CD8-positive, alpha-beta memory T cell (primary cell): ENCODE measurements at places on chromosomes 2 and 18.

DNA sequence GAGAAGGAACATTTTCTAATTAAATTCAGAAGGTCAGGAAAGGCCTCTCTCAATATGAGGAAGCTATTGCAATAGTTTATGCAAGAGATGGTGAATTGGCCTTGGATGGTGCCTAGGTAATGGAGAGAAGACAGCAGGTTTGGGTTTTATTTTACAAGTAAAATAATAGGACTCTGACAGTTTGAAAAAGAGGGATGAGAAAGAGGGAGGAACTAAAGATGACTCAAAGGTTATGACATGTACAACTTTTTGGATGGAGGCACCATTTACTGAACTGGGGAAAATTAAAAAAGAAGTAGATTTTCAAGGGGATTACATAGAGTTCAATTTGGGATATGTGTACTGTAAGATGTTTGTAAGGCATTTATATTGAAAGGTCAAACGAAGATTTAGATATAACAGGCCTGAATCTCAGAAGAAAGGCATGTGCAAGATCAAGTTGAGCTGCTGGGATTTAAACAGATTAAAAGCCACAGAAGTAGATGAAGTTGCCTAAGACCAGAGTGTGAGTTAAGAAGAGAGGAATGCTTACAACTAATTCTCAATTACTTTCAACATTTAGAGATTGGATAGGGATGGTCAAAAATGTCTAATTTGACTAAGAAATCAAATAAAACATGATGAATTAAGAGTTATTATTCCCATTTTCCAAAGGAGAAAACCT is 12.3 kb upstream of the ASNSD1 start:
- DNase-seq: no peak

DNA sequence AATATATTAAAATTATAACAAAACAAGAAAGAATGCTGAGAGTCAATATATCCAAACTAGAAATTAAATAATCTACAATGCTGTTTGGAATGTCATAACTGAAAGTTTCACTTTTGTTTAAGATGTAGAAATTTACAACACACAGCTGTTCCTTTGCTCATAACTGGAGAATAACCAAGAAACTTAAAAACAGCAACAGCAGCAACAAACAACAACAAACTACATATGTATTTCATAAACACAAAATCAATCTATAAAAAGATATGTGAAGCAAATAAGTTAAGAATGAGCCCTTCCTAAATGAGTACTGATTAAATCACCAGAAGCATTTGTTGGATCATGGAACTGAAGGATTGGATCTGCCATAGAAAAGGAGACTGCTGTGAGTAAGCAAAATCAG is 456.5 kb upstream of the ZNF804A start:
- no peak for DNase-seq

GRCh38 chr2:95044601-95045000 is 19.1 kb downstream of the MAL start:
- DNase-seq: no peak

DNA sequence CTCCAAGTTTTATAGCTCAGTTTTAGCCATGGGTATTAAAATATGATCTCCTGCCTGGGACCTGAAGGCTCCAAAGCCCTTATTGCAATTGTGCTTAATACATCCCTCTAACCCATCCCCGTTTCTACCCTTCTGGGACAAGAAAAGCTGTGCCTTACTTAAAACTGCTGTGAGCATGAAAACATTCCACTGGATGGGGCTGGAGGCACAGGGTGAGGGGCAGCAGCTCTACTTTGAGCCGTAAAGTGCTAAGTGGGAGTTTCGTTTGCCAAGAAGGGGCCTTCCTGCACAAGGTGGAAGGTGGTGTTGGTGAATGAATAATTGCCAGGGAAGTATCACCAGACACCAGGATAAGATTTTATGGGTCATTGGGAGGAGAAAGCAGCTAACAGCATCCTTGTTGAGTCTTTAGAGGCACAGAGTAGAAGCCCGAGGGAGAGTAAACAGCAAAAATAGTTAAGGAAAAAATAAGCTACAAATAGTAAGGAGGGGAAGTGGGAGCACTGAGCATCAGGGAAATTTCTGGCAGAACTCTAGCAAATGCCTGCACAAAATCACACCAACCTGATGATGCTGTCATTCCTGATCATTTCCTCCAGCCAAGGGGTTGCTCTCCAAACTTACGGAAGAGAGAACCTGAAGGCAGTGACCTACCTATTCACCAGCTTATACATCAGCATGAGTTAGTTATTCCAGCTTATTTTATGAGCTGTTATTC is 218.4 kb downstream of the MREG start:
- DNase-seq: no peak

DNA sequence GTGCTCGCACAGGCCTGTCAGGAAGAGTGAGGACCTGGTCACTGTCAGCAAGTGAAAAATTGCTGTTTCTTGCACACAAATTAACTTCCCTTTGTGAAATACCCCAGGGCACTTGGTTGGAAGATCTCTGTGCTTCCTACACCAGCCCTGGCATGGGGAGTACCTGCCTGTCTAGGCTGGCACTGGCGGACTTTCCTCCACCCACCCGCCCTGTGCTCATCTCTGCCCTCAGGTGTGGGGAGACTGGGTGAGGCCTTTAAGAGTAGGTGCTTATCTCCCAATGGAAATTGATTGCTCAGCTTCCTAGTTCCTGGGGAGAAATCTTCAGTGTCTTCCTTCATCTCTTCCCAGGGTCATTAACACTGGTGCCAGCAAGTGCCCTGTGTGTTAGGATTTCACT is 42.1 kb downstream of the IMPA2 start:
- DNase-seq: no peak

DNA sequence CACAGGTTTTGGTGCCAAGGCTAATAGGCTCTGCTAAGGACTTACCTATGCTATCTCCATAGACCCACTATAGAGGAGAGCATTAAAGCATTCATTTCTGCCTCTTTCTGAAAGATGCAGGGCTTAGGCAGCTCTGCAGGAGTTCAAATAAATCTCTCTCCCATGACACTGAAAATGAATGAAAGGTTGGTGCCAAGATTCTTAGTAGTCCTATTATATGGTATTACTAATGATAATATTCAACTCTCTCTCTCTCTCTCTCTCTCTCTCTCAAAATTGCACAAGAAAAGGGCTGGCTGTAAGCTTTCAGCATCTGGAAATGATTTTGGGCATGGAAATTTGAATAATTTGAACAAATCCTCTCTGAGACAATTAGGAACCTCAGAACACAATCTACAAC is 433.7 kb downstream of the MBD2 start:
- no peak for DNase-seq

DNA sequence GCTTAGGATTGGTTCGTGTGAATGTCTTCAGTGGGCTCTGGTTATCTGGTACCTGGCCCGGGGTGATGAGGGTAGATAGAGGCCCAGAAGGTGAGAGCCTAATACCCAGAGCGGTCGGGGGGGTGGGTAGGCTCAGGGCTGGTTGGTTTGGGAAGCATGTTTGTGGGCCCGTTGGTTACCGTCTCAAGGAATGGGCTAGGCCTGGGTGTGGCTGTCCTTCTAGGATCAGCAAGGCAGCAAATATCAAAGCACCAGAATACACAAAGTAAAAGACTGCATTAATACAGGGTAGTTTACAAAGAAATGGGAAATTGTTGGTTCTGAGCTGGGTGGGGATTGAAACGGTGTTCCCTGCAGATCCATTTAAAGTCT is 6.0 kb upstream of the IL1R2 start:
- DNase-seq: no peak

- DNase-seq: no peak
Observed at GRCh38 chr18:36374262-36374661, 76.7 kb downstream of the FHOD3 start.

DNA sequence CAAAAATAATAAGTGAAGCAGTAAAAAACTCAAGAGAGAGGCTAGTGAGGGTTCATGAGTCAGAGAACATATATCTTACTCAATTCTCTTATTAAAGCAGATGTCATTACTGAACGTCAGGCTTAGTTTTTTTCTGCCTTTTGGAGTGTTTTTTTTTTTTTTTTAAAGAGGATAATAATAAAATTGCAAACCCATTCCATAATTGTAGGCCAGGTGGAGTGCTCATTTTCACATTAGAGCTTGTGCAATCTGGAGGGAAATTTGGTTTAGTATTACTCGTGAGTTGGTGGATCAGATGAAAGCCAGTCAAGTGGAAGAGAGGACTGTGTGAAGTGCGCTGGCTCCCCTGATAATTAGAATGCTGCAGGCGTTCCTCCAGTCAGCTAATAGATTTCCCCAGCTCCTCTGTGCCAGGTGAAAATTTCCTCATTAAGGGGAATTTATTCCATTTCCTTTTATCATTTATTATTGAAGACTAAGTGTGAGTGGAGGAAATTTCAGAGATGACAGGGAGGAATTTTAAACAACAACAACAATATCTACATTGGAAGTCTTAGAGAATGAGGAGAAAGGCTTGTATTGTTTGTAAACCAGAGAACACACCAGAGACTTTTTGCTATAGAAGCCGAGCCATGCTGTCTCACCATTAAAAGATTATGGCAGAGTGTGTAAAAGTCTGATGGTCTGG is 74.6 kb downstream of the CPS1 start:
- no peak for DNase-seq

DNA sequence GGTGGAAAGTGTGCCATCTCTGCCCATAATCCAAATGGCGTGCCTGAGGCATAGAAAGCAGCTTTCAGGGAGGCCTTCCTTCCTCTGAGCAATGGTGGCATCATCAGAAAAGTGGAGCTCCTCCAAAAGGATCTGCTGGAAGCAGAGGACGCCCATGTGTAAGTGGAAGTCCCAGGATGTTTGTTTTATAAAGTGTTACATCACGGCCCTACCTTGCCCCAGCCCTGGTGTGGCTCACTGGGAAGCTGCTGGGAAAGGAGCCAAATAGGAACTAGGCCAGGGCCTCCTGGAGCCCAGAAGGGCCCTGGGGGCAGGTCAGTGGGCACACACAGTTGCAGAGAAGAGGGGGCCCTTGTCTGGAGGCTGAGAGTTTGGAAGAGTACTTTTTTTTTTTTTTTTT is 4.2 kb upstream of the ODC1 start:
- no peak for DNase-seq

- DNase-seq: no peak
Observed at GRCh38 chr18:62939926-62940325, 224.6 kb downstream of the PHLPP1 start.

- no peak for DNase-seq
Observed at GRCh38 chr2:121104721-121105141, 180.3 kb downstream of the TFCP2L1 start.

- DNase-seq: no peak
Observed at GRCh38 chr18:23861805-23862470, 152.6 kb upstream of the TTC39C start.

- no peak for DNase-seq
Observed at GRCh38 chr2:233844064-233844807, 10.1 kb downstream of the HJURP start.

GRCh38 chr18:10923551-10924070 is 225.8 kb downstream of the PIEZO2 start:
- DNase-seq: no peak

DNA sequence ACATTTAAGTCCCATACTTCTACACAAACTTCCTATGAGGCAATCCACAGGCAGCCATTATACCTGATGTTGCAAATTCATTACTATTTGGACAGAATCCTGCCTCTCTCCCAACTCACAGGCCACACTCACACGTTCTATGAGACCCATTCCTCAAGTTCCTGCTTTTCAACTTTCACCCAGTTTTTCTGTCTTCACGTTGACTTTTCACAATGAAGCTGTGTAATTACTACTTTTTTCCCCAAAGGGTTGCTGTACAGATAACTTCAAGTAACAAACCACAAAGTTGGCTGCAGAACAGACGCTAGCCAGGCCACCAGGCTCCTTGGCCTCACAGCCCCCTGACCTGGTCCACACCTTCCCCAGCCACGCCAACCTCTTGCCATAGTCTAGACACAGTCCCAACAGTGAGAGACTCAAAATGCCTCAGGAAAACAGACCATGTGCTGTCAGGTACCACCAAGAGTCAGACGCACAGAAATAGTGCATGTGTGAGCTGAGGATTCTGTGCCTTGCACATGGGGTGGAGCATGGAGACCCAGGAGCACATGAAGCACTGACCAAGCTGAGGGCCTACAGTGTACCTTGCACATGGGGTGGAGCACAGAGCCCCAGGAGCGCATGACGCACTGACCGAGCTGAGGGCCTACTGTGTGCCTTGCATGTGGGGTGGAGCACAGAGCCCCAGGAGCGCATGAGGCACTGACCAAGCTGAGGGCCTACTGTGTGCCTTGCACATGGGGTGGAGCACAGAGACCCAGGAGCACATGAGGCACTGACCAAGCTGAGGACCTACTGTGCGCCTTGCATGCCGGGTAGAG is 61.0 kb downstream of the EIPR1 start:
- no peak for DNase-seq

GRCh38 chr2:39008665-39009064 is 112.2 kb downstream of the SOS1 start:
- DNase-seq: no peak

DNA sequence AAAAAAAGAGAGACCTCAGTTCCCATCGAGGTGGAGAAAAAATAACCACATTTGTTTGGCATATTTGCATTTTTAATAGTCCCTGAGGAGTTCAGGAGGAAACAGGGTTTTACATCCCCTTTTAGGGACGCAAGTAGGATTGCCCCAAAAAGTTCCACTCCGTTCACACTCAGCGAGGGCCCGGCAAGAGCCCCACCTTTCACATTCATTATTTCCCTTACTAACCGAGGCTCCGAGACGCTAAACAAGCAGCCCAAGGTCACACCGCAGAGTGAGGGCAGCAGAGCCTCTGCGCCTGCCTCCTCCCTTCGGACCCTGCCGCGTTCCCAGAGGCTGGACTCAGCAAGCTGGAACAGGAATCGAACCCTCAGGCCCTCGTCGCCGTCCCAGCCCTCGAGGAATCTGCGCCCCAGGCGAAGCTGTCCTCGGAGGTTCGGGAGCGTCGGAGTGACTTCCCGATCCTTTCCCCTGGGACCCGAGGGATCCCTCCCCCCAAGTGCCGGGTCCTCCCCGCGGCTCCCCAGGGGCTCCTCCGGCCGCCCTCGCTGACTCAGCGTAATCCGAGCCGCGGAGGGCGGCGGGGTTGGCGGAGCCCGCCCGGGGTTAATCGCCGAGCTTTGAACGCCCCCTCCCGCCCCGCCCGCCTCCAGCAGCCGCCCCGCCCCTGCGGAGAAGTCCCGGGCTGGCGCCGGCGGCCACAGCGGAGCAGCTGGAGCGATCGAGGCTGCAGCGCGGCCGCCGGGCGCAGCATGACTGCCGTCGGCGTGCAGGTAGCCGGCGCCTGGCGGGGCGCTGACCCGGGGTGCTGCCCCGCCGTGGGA is at the start of gene TMEM37:
Gene TMEM37, plus strand, starts transcription at position 700 of the 821 bp plus-strand sequence. Its CDS starts 50 bp downstream, at position 750.
- no peak for DNase-seq

GRCh38 chr18:10743766-10744165 is 217.9 kb downstream of the NAPG start:
- no peak for DNase-seq

DNA sequence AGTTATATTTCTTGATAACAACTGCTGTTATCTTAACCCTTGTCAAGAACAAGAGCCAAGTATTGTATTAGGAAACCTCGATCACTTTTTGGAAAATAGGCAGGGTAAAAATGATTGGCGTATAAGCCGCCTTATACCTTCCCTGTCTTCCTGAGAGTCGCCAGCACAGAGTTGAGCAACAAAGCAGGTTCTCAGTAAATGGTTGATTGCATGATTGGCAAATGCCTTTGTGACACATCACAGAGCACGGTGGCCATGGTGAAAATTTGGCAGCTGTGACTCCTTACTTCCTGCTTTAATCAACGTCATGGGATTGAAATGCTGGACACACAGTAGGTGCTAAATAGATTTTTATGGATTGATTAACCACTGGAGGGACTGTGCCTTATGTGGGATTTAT is 3.9 kb upstream of the KLHL29 start:
- no peak for DNase-seq
